ENCODE measurements at places on chromosomes 12 and 14.

DNA sequence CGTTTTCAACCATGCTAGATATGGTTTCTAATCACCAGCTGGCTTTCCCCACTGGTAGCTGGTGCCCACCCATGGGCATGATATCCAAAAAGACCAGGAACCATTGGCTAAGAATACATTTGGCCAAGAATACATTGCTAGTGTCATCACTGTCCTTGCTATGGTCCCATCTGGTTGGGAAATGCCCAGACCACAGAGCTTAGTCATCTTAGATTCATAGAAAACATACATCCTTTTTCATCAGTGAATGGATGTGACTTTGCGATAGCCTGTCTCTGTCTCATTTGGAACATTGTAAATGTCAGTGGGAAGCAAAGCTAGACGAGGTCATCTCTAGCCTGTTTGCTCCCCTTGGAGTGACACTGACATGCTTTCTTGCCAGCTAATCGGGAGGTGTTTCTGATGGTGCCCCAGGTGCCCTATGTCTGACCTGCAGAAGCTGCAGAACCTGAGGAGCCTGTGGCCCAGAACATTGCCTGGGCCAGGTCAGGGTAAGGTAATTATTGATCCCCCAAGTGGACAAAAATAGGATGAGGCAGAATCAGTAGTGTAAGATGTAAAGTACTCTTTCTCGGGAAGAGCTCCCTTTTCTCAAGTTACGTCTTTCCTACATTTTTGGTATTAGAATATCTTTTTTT, 194.8 kb downstream of the SLC41A2 start:
- DNase-seq, result no peak

GRCh38 chr12:12909995-12910420, 18.6 kb downstream of the GPRC5A start:
- no peak for DNase-seq

- peak; percentile 50 for DNase-seq
Observed at GRCh38 chr12:51590347-51591015, 552 bp upstream of the SCN8A start.

GRCh38 chr14:54487771-54488170, 1.0 kb downstream of the GMFB start:
- DNase-seq, result no peak

- no peak for DNase-seq
Observed at GRCh38 chr12:62916632-62917425, 18.1 kb downstream of the PPM1H start.

GRCh38 chr12:74541074-74541473, 3.4 kb downstream of the ATXN7L3B start:
- no peak for DNase-seq

GRCh38 chr12:99267038-99267437, 380.5 kb upstream of the GARIN6 start:
- no peak for DNase-seq

DNA sequence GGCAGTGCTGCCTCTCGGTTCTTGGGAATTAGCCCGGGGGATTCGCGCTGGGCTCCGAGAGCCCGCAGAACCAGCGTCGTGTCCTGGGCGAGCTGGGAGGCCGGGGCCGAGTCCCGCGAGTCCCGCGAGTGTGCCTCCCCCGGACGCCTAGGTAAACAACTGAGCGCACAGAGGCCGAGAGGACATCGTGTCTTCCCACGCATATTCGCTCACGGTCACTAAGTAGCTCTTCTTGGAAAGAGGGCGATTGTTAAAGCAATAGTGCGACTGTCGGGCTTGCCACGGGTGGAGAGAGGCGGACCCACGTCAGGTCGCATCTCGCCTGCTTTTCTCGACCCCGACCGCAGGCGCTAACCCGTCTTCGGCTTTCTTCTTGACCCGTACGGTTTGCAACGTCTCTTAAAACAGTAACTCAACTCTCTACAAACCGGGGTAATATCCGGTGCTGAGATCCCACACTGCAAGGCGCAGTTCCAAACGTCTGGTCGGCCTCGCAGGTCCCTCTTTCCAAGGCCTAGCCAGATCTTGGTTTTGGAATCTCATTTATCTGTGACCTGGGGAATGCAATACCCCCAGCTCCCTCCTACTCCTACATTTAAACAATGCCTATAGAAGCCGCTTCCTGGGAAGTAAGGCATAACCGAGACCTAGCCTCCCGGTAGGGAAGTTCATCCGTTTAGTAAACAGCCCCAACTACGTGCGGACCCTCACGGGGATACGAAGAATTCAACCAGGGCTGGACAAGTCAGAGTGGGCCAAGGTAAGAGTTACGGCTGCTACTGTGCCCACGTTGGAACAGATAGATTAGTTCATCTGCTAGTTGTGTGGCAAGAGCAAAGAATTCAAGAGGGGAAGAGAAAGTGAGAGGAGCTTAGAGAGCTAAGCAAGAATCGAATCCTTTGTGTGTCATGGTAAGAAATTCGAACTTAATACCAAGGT, 736 bp upstream of the PHLDA1 start:
- DNase-seq, result no peak

DNA sequence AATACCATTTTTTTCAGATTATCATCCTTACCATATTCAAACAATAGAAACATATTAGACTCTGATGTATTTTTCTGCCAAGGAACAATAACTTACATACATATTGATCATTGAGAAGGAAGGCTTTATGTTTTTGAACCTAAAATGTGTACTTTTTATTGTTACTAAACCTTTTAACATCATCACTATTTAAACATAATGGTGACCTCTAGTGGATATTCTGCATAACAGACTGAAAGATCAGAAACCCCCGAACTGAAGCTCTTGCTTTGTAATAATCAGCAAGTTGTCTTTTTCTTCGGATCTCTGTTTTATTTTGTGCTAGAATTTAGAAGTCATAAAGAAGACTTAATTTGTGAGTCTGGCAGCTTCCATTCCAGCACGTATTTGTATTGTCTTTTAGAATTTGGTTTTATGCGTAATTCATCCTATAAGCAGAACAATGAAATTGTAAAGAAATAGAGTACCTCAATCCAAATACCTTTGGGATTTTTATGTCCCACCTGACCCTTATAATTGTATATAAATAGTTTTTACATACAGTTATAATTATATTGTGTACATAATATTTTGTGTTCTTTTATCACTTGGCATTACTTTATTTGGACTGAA, 125.9 kb upstream of the ATF1 start:
- no peak for DNase-seq

DNA sequence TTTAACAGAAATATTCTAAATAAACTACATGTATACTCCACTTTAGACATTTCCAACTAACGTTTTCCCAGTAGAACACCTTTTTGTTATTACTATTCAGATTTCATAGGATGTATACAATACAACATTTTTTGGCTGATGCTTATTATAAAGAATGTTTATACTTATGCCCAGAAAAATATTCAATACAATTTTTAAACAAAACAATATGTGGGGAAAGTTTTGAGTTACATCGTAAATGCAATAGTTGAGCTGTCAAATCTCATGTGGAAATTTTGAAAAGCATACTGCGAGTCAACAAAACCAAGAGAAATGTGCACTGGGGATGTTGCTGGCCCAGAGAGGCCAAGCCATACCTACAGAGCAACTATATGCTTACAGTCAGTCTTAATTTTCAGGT, 18.2 kb upstream of the MON2 start:
- no peak for DNase-seq

- no peak for DNase-seq
Observed at GRCh38 chr14:33737446-33737845, 213.4 kb downstream of the EGLN3 start.

- DNase-seq, result no peak
Observed at GRCh38 chr12:130097342-130097741, 64.9 kb upstream of the FZD10 start.

DNA sequence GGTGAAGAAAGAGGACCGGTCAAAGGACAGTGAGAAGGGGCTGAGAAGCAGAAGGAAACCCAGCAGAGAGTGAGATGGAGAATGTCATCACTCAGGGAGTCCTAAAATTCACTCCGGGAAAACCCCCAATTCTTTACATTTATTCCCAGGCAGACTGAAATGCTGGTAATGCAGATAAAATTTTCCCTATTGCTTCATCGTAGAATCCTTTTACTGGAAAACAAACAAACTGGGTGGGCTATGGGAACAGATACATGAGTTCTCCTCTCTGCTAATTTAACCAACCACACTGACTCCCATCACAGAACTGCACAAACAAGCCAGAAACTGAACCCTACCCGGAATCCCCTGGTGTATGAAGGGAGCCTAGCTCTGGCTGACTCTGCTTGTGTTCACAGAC, 20.9 kb downstream of the HEBP1 start:
- no peak for DNase-seq

DNA sequence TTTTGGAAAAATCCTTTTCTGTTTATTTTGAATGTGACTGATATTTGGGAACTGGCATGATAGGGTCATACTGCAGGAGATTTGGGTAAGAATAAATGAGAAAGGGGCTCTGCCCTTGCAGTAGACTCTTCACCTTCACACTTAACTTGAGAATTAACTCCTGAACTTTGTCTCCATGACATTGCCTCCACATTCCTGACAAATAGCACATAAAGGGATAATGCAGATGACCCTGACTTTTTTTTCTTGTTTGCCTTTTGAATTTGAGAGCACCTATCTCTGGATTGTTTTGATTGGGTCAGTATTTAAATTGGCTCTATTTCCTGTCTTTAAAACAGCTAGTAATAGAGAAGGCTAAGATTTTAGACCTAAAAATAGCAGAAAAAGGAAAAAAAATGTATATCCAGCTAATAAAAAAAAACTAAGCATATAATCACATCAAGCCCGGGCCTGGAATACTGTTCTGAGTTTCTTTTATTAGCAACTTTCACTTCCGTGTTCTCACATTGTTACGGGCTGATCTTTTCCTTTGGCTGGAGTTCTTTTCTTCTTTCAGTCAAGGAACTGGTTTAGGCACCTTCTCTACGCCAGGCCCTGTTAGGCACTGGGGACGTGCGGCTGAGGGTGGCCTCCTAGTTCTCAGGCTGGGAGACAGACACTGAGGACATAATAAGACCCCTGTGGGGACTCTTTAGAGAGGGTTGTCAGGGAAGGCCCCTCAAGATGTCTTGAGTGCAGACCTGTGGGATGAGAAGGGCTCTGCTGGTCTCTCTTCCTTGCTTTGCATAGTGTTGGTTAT, 53.1 kb upstream of the GNPNAT1 start:
- DNase-seq, result no peak

DNA sequence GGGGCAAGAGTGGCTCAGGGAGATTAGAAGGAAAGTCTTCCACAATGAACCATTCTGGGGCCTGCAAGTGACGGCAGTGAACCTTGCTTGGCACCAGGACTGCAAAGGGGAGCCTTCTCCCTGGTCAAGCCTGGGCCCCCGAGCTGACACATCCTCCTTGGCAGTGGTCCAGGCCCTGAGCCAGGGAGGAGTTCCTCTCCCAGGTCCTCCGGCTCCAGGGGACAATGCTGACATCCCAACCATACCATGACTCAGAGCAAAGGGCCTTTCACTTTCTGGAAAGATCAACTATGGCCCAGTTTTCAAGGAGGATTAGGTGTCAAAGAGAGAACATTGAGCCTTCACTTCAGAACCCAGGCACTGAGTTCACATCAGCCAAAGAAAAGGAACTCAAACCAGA, 756.5 kb upstream of the TBX3 start:
- DNase-seq, result no peak

DNA sequence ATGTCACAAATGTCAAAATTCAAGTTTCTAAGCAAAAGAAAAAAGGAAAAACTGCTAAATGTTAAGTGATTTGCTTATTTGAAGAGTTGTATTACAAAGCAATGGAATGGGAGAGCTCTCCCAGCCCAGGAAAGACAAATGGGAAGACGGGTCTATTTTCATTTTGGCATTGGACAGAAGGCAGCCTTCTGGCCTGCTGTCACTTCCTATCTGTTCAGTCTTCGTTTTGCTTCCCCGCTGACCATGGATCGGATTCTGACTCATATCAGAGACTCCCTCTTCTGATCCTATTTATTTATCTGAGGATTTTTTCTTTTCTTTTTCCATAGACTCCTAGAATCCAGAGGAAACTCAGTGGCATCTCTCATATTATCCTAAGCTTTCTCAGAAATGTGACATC, 634.9 kb downstream of the DIO2 start:
- no peak for DNase-seq

DNA sequence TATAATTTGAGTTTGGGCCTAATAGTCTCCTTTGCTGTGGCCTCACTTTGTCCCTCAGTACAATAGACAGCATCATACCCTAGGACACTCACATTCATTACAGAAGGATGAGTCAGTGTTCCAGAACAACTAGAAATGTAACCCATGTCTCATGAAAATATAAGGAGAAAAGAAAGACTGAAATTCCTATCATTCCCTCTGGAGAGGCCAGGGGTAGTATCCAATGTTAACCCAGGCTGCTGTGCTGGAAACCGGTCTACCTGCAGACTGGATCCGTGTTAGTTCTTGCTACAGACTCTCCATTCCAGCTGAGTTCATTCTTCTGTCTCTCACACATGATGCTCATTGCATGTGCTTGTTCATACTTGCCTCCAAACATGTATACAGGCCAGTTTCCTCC, 75.8 kb upstream of the HOXC13 start:
- DNase-seq, result no peak
